Astrocyte of the cerebellum (primary cell): ENCODE measurements at places on chromosomes 5 and 9.

DNA sequence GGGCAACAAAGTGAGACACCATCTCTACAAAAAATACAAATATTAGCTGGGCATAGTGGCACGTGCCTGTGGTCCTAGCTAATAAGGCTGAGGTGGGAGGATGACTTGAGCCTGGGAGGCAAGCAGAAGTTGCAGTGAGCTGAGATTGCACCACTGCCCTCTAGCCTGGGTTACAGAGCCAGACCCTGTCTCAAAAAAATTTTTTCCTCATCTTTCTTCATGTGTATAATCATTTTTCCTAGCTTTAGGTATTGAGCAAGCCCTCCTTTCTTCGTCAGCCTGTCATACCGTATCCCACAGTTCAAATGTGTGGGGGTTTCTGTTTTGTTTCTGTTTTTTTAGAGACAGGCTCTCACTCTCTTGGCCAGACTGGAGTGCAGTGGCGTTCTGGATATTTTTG, 41.3 kb downstream of the EHMT1 start:
- DNase-seq: no peak

DNA sequence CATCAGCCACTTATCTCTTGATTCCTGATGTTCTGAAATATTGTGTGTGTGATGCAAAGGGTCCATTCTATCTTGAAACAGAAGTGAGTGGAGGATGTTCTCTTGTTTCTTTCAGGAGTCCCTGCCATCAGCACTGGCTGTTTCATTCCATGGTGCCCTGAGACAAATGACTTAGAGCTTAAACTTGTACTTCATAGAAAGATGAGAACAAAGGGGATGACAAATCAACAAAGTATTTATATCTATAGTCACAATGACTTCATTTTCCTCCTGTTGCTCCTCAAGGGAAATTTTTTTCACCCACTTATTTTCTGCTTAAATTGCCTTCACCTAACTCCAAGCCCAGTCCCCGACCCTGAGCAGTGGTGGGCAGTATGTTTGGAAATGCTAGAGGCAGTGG, 171.6 kb downstream of the TARS1 start:
- no peak for DNase-seq

GRCh38 chr5:97223596-97223995, 40.5 kb upstream of the RIOK2 start:
- DNase-seq: no peak

DNA sequence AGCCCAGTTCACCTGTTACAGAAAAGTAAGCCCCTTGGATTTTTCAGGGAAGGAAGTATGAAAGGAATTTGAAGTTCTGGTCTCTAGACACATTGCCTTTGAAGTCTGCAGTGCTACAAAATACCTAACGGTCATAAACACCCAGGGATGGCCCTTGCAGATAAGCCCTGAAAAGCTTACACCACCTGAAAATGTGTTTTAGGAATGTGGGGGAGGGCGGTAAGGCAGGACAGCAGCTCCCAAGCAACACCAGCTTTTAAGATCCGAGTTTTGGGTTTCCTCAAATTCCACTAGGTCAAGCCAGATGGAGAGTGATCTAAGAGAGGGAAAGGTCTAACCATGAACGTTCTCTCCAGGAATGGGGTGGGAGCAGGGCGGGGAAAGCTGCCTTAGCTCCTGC, 114.1 kb upstream of the PANK3 start:
- no peak for DNase-seq

- no peak for DNase-seq
Measured at GRCh38 chr5:10291692-10292339, 15.9 kb downstream of the CMBL start.

- DNase-seq: no peak
Measured at GRCh38 chr9:133956520-133957076, 35.5 kb downstream of the VAV2 start.

DNA sequence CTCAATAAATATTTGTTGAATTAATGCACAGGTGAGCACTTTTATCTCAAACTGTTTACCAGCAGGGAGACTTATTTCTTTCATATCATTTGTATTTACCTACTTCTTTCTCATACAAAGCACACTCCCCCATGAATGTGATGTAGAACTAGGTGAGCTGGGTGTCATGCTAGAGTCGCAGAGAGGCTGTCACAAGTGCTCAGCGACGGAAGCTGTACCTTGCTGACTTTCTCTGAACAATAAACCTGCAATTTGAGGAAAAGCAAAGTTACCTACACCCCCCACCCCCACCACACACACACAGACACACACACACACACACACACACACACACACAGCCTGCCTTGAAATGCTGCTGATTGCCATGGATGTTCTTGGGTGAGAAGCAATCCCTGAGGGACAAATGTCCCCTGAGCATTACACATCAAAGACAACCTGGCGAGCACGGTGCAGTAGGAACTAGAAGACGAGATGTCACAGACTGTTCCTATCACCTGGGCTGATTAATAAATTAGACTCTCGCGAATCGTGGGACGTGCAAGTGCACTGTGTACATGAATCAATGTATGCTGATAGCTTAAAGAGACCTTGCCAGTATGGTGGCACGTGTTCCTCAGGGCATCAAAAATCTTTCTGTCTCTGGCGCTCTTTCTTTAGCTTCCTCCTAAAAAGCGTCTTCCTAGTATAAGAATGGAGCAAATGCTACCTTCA, 66.1 kb downstream of the BRINP1 start:
- DNase-seq: no peak

- DNase-seq: no peak
Measured at GRCh38 chr5:111580956-111581355, 68.6 kb upstream of the STARD4 start.

- no peak for DNase-seq
Measured at GRCh38 chr5:123211084-123211483, 122.0 kb downstream of the PRDM6 start.

- no peak for DNase-seq
Measured at GRCh38 chr5:2748179-2748860, 3.2 kb downstream of the IRX2 start.

- no peak for DNase-seq
Measured at GRCh38 chr9:68932458-68932857, 81.5 kb downstream of the PRKACG start.

- no peak for DNase-seq
Measured at GRCh38 chr5:44532981-44533380, 143.8 kb upstream of the FGF10 start.
